Activated T-helper 1 cell treated with anti-CD3 and anti-CD28 coated beads, Interleukin-12 subunit alpha, Interleukin-12 subunit beta, Interleukin-2, Interleukin-4 antibody, amounts not matched to agents 30 ng/mL and 10 ng/mL and 1 ng/mL, durations not matched to agents 14 hours and 24 hours and 36 hours (primary cell): ENCODE measurements at places on chromosomes 5 and 9. TPM values are rescaled to one million over a fixed set of nuclear protein-coding genes. Genes with fewer than 3 reads are reported as not detected.

The FANCG gene
- total RNA-seq = 102 and 104 TPM in 2 replicates

The IFNA2 gene
- not detected in 2 replicates for total RNA-seq

The C5orf58 gene
- not detected in 2 replicates for total RNA-seq

The GOLM1 gene
- total RNA-seq = 8.1 and 10.1 TPM in 2 replicates

The TMC1 gene
- not detected in 2 replicates for total RNA-seq

The PCDHGA1 gene
- 0.10 TPM in 2 replicates for total RNA-seq

The PCDHGA7 gene
- total RNA-seq = 0.16 and 0.22 TPM in 2 replicates

The SLC45A2 gene
- total RNA-seq = 0.18 TPM in 1 of 2 replicates, not detected in the other

The SLC25A46 gene
- total RNA-seq = 54.6 and 55.4 TPM in 2 replicates

The LCN6 gene
- total RNA-seq = not detected in 2 replicates

The CDKN2A gene
- 5.0 and 5.4 TPM in 2 replicates for total RNA-seq

The KIF12 gene
- not detected in 2 replicates for total RNA-seq

The UGT3A2 gene
- not detected in 2 replicates for total RNA-seq

The NRG2 gene
- 0.08 TPM in 1 of 2 replicates, not detected in the other for total RNA-seq

The UBAC1 gene
- 41.9 and 42.0 TPM in 2 replicates for total RNA-seq

The ACOT12 gene
- total RNA-seq = not detected in 2 replicates

The LCN1 gene
- total RNA-seq = not detected in 2 replicates

The F2RL1 gene
- 0.26 and 0.32 TPM in 2 replicates for total RNA-seq

The EGR1 gene
- 42.8 and 43.0 TPM in 2 replicates for total RNA-seq

The CLTA gene
- total RNA-seq = 175 and 182 TPM in 2 replicates

The ADGRV1 gene
- total RNA-seq = 0.05 TPM in 2 replicates

The PCDHB8 gene
- not detected in 2 replicates for total RNA-seq

The QRFP gene
- total RNA-seq = not detected in 2 replicates

The FGF18 gene
- 0.17 and 0.21 TPM in 2 replicates for total RNA-seq

The CBY3 gene
- 0.66 and 1.0 TPM in 2 replicates for total RNA-seq

The PKD2L2 gene
- total RNA-seq = not detected in 2 replicates

The GDNF gene
- 0.36 and 0.44 TPM in 2 replicates for total RNA-seq

The HSD17B3 gene
- not detected in 2 replicates for total RNA-seq

The SMAD5 gene
- total RNA-seq = 17.9 TPM in 2 replicates
